ENCODE measurements at places on chromosomes 7 and 10. TPM values are rescaled to one million over a fixed set of nuclear protein-coding genes. Genes with fewer than 3 reads are reported as not detected.

- no peak for DNase-seq
These were observed 125.5 kb downstream of the GRM3 start for GRCh38 chr7:86768967-86769760.

- DNase-seq, result no peak
These were observed 106.2 kb downstream of the TWIST1 start for GRCh38 chr7:19011212-19011611.

DNA sequence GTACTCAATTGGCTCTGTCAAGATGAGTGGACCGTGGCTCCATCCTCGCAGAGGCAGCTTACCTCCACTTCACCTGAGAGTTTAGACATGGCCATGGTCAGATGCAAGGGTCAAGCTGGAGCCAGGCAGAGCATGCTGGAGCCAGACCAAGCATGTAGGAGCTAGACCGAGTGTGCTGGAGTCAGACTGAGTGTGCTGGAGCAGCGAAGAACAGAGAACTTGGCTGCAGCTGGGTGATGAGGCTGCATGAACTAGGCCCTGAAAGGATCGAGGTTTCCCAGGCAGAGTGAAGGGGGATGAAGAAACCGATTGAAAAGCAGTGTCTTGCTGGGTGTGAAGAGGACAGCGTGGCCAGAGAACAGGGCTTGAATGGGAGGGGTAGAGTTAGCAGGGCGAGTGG is 86.1 kb downstream of the MKI67 start:
- no peak for DNase-seq

- DNase-seq, result no peak
These were observed 100.1 kb downstream of the HOXA1 start for GRCh38 chr7:26995666-26996065.

DNA sequence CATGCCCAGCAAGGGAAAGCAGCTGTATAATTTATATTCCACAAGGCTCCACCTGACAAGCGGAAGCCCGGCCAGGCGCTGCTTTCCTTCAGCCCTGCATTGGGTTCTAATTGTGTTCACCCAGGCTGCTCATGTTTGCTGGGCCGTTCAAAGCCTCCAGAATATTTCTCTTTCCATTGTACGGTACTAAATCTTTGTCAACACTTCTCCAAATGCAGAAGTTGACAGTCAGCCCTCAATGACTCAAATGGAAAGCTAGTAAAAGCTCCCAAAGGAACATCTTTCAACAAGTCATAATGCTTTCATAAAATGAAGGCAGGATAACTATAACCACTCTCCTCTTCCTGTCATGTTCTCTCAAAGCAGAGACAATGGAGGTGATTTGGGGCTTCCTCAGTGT is 17.8 kb upstream of the CPXM2 start:
- DNase-seq, result no peak

- no peak for DNase-seq
These were observed 137.0 kb downstream of the CD36 start for GRCh38 chr7:80775482-80775881.

- peak; percentile 85 for DNase-seq
These were observed 1.7 kb upstream of the NKX6-2 start for GRCh38 chr10:132787495-132788179.

- no peak for DNase-seq
These were observed 98.1 kb downstream of the TCF7L2 start for GRCh38 chr10:113047963-113048781.

DNA sequence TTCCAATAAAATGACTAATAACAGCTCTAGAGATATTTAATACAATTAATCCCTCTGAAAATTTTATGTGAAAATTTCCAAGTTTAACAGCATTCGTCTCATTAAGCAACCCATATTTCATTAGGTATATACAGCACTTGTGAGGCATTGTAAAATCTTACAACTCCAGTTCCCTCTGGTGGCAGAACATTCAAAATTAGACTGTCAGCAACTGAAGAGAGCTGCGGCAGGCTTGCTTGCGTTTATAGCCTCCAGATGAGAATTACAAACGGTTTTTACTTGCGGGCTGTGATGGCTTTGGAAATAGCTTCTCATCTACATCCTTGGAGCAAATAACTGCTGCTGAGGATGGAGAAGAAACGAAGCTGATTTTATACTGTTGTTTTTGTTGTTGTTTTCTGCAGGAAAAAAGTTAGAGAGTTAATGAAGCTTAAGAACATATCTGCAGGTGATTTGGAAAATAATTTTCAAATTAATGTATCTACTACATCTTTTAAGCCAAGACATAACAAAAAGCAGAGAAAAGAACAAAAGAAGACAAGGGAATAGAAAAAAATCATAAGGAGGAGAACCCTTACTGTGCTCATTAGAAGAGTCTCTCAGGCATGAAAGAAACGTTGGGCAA is 171.3 kb downstream of the MAGI2 start:
- no peak for DNase-seq

DNA sequence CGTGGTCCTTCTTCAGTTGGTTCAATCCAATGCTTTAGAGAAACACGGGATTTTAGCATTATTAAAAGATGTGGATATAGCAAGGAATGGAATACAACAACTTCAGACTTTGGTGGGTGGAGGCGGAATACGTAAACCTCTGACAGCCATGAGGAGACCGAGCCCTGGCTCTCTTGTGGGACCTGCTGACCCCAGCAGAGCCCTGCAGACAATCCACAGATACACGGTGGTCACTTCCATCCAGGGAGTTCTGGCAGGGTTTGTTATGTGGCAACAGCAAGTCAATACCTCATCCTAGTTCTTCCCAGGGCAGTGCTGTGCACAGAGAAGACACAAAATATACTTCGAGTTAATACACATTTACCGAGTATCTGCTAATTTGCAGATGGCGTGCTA is 118.5 kb upstream of the DIP2C start:
- no peak for DNase-seq

DNA sequence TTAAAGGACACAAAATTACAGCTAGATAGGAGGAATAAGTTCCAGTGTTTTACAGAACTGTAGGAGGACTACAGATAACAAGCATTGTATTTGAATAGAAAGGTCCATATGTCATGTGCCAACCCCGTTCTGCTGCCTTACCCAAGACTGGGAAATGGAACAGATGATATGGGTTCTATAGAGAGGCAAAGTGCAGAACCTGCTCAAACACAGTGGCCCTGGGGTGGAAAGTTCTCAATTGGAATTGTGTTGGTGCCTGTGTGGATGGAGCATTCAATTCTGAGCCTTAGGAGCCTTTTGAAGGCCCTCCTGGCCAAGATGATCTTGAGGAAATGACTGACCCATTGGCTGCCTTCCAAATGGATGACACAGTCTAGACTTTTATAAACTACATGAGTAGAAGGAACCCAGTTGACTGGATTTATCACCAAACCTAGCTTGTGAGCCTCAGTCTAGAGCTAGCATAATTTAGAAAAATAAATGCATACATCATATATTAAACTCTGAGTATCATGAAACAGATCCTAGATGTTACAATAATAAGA is 4.1 kb upstream of the PRSS1 start:
- no peak for DNase-seq

GRCh38 chr7:38524786-38525185 is 106.4 kb downstream of the AMPH start:
- DNase-seq, result no peak

GRCh38 chr10:120961795-120962755 is 110.9 kb downstream of the WDR11 start:
- DNase-seq, result no peak

DNA sequence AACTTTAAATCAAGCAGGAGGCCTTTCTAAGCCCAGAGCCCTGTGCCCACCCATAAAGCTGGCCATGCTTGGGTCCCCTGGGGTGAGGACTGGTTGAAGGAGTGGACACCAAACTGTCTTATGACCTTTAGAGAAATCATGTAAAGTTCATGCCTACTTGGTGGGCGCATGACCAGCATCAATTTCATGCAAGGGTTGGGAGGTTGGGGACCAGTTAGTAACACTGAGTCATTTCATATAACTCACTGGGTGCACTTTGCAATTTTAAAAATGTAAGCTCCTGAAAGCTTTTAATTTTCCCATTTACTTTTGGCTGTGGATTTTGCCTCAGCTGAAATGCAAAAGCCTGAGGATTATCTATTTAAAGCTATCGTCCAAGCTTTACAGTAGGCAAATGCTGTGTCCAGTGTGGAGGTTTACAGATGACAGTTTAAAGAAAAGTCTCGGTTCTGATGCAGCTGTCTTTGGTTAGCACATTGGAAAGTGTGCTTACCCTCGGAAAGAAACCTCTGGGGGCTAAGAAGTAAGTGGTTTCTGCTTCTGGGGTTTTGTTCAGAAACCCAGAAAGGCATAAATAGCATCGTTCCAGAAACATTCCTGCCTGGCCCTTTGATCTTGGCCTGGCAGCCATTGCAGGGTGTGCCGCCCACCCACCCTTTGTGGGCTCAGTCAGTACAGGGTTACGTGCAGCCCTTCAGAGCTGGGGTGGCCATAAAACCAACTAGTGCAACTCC is 48.8 kb upstream of the CHST15 start:
- DNase-seq, result no peak

DNA sequence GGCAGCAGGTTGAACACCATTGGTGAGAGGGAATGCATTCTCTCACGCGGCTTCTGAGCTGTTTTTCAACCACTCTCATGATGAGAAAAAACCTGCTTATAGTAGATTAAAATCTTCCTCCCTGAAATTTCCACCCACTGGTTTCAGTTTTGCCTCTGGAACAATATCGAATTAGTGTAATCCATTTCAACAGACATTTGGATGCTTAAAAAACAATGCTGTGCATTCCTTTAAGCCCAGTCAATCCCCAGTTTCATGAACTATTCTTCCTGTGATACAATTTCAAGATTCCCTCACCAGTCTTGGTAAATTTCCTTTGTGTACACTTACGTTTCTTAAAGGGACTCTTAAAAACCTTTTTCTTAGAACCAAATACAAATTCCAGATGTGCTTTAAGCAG is 89.6 kb downstream of the ITIH5 start:
- DNase-seq, result no peak

GRCh38 chr10:112223725-112224124 is 40.2 kb upstream of the GPAM start:
- no peak for DNase-seq

DNA sequence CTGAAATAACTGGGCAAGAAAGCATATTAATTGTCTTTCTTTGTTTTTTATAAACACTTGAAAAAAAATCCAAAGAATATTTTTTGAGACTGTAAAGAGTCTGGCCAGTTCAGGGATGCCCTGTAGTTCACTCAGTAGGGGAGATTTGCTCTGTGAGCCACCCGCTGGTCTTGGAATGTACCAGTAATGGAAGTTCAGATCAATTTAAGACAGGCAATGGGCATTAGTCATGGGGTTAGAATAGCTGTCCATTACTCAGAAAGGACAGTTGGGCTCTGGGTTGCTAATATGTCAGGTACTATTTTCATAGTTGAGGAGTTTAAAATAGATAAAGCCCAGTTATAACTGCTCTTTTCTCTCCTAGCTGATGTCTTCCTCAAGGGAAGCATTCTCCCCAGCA is 38.7 kb downstream of the A1CF start:
- no peak for DNase-seq

GRCh38 chr10:77504196-77504872 is 133.3 kb downstream of the KCNMA1 start:
- no peak for DNase-seq

DNA sequence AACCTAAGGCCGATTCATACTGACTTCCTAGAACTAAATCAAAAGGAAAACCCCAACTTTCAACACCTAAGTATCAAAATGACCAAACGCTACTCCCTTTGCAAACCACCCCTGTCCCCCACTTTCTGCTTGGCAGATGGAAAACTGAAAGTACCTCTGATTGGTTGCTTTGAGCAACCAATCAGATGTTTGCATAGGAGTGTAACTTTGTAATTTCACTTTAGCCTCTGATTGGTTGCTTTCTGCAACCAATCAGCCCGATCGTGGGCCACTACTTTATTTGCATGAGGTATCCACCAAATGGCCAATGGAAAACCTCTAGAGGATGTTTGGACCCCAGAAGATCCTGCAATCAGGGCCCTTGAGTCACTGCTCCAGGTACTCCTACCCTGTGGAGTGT is 12.3 kb upstream of the SNX10 start:
- DNase-seq, result no peak

DNA sequence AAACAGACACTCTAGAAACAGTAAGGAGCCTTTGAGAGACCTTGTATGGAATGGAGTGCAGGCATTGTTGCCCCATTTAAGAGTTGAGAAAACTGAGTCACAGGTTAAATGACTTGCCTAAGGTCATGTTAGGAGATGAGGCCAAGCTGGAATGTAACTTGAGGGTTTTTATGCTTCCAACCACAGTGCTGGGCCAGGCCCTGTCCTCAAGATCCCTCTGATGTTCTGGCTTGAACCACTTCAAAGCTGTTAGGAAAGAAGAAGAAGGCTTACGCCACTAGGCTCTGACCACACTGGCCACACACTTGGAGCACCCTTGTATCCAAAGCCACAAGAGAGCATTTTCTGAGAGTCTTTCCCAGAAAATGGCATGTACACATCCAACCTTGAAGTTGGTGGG is 42.7 kb downstream of the PLAU start:
- no peak for DNase-seq

GRCh38 chr7:111183321-111183720 is 92.4 kb downstream of the LRRN3 start:
- DNase-seq, result no peak

TMEM72 gene
- not detected for total RNA-seq

PTTG1IP2 gene
- total RNA-seq, result not detected

GPR146 gene
- 2.0 TPM for total RNA-seq

AASS gene
- 16.2 TPM for total RNA-seq

PRSS1 gene
- not detected for total RNA-seq

HOGA1 gene
- total RNA-seq, result not detected

IPMK gene
- 5.8 TPM for total RNA-seq

MSS51 gene
- 2.5 TPM for total RNA-seq

NXPH1 gene
- 0.37 TPM for total RNA-seq

VWA2 gene
- 16.0 TPM for total RNA-seq

KCNH2 gene
- 4.5 TPM for total RNA-seq

TMEM273 gene
- total RNA-seq, result 72.9 TPM

PRKG1 gene
- total RNA-seq, result 11.6 TPM

GPR37 gene
- not detected for total RNA-seq

GIMAP7 gene
- total RNA-seq, result not detected

ARHGEF35 gene
- not detected for total RNA-seq

ITPRID1 gene
- 0.29 TPM for total RNA-seq

ASZ1 gene
- total RNA-seq, result not detected

CYP2W1 gene
- total RNA-seq, result not detected

NUP205 gene
- total RNA-seq, result 13.4 TPM

All from stomach (tissue), 19 donors.